ENCODE measurements at places on chromosomes 6 and 20.

DNA sequence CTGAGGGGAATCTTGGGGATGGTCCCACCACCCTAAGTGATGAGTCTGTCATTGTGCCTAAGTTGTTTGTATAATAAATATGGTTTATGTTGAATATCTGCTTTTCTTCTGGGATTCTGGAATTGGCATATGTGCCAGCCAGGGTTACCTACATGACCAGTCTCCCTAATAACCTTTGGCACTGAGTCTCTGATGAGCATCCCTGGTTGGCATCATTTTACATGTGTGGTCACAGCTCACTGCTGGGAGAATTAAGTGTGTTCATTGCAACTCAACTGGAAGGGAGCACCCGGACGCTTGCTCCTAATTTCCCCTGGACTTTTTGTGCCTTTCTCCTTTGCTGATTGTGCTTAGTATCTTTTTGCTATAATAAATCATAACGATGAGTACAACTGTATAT is 8.1 kb downstream of the SMAP1 start:
- DNase-seq, result no peak

DNA sequence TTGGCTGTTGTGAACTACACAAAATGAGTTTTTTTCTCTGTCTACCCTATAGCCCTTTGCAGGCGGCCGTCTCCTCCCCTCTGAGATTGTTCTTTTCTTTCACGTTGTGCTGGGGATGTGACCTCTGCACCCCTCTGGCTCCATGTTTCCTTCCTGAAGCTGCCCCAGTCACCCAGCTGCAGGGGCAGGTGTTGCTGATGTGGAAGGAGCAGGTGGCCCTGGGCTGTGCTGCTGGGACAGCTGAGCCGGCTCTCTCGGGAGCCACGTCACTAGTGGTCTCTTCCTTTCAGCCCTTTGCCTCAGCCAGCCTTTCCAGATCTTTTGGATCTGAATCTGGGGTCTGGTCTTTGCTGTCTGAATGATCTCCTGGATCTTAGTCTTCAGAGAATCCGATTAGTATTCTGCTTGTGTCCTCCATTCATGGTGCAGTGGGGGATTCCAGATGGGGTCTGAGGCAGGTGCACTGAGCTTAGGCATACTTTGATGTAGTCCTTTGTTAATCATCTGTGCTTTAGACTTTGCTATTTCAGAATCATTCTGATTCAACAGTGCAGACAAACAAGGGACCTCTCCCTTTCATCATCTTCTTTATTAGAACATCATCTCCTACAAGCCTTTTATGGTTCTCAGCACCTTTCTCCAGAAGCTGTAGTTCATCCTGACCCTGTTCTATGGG is 31.4 kb downstream of the TMEM181 start:
- no peak for DNase-seq

- no peak for DNase-seq
Measured at GRCh38 chr20:63280929-63281545, 8.4 kb downstream of the ARFGAP1 start.

GRCh38 chr6:6748001-6748400 is 159.5 kb downstream of the LY86 start:
- DNase-seq, result no peak

DNA sequence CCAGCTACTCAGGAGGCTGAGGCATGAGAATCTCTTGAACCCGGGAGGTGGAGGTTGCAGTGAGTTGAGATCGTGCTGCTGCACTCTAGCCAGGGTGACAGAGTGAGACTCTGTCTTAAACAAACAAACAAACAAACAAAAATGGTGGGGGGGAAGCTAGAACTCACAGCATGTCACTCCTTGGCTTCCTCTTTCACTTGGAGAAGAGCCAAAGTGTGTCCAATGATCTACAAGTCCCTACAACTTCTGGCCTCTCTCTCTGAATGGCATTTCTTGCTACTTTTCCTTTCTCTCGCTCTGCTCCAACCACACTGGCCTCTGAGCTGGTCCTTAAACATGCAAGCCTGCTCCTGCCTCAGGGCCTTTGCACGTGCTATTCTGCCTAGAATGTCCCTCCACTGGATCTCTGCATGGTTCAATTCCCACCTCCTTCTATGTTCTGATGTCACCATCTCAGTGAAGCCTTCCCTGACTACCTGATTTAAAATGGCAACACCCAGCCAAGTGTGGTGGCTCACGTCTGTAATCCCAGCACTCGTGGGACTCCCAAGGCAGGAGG is 8.1 kb downstream of the TLDC2 start:
- DNase-seq, result no peak

- DNase-seq, result no peak
Measured at GRCh38 chr6:168877821-168878282, 375.8 kb downstream of the THBS2 start.

DNA sequence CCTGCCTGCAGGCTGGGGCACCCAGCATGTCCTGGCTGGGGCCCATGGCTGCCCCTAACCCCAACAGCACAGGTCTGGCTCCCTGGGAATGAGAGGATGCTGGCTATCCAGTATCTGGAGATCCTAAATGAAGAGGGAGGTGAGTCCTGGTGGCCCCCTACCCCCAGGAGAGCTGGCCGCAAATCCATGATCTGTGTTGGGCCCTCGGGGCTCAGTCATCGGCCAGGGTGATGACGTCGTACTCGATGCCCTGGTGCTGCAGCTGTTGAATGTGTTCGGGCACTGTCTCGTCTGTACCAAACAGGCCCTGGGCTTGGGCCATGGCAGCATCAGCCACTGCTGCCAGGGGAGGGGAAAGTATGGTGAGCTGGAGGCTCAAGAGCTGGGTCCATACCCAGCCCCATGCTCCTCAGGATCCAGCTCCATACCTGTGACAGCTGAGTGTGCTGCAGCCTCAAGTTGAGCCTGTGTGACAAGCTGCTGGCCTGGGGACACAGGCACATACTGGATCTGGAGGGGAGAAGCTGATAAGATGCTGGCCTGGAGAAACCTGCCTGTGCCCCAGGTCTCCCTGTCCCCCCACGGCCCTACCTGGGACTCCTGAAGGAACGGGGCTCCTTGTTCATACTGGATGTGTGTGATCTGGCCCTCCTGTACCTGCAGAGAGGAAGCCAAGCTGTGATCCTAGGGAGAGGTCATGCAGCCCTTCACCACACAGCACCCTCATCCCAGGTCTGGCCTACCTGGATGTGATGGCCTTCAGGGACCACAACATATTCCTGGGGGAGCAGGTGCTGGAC is 14.5 kb downstream of the PCIF1 start:
- no peak for DNase-seq

DNA sequence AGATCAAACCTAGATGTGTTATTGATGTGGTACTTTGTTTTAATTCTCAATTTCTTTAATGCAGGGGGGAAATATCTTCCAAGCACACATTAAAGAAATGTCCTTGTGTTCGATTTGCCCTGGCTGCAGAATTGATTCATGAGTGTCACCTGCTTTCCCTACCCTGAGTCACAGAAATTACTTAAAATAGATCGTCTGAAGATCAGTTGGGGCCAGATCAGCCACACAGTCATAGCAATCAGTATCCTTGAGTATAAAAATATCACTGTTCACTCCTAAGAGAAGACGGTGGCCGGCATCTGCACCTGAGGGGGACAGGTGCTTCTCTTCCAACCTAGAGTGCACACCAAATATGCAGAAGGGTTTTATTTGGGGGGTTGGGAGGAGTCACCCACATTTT is 115.2 kb upstream of the RIN2 start:
- no peak for DNase-seq

DNA sequence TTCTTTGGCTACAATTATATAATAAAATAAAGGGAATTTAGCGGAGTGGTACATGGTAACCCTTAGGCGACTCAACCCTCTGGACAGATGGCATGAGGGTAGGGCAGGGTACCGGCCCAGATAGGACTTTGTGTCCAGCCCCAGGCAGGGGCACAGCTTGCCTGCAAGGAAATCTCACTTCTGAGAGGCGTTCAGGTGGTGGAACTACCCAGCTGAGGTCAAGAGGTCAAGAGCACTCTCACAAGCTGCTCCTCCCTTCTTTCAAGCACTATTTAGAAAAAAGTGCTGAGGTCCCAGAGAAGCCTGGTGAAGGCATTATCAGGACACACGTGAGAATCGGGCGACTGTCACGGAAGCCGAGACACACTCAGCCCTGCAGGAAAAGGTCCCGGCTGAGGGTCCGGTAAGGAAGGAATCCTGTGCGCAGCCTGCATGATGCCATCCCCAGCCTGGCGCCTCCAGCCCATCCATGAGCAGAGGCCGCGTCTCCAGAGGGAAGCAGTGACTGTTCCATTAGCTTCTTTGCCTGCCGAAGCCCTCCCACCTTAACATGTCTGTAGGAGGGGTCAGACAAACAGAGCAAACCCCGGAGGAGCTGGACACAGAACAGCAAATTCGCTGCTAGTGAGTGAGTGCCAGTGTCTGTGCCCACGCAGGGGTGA is 54.8 kb downstream of the WDR27 start:
- DNase-seq, result no peak

- DNase-seq, result no peak
Measured at GRCh38 chr20:63942969-63943807, 13.0 kb downstream of the UCKL1 start.

- DNase-seq, result no peak
Measured at GRCh38 chr6:38495518-38495917, 144.2 kb downstream of the BTBD9 start.

DNA sequence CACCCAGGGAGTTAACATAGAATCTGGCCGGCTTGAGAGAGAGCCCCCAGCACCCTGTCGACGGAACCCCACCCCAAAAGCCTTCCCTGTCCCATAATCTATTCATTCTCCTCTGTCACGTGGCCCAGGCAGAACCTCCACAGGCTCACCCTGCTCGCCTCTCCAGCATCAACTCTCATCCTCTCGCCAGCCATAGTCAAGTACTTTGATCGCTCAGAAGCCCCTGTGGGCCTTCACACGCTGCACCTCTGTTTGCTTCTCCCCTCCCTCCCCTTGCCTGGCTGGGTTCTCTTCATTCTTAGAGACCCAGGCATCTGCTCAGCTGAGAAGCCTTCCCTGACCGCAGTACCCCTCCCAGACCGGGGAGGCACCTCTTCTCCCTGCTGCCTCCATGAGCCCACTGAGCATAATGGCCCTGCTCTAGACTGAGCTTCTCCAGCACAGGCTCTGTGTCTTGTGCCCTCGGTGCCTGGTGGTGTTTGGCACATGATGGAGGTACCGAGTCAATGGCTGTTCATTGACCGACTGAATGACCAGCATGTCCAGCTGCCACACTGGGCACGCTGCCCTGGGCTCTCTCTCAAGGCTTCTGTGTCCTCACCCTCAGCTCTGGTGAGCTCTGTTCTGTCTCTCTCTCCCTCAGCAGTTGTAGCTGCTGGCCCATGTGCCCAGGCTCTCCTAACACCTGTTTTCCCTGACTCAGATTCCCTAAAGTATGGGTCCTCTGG is 33.7 kb downstream of the PKIG start:
- no peak for DNase-seq

GRCh38 chr6:94464018-94464510 is 1044.7 kb upstream of the EPHA7 start:
- no peak for DNase-seq

DNA sequence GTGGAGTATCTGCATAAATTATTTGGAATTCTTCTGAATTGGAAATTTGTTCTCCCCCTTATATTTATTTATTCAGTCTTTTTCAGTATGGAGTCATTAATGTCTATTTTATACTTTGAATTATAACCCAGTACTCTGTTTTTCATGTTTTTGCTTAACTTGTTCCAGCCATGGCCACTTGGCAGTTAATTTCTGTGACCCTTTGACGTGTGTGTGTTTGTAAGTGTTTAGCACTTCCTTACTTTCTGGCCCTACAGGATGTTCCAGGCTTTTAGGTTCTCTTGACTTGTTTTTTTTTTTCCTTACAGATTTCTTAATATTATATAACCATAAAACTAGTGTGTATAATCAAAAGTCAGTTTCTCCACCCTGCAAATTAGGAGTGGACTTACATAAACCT is 24.1 kb downstream of the ENPP1 start:
- no peak for DNase-seq
